NK-92 treated with Interleukin-12 subunit alpha and Interleukin-12 subunit beta, amount 100 ng/mL, for 24 hours (cell line): ENCODE measurements at places on chromosomes 6 and 20.

GRCh38 chr20:15784020-15784419 is 789.2 kb downstream of the KIF16B start:
- no peak for DNase-seq

- DNase-seq, result no peak
Measured at GRCh38 chr6:111631903-111632460, 26.3 kb upstream of the TRAF3IP2 start.

- no peak for DNase-seq
Measured at GRCh38 chr6:31877651-31878161, 1.1 kb downstream of the SLC44A4 start.

DNA sequence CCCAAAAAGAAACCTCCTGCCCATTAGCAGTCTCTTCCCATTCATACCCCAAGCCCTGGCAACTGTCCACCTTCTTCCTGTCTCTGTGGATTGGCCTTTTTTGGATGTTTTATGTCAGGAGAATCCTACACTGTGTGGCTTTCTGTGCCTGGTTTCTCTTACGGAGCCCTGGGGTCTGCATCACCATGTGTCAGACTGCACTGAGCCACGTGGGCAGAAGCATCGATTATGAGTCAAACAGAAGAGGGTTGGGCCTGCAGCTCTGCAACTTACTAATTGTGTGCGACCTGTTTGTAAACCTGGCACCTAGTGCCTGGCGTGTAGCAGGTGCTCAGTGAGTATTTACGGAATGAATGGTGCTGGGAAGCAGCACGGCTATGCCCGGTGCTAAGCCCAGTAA is 62.6 kb downstream of the IGF2R start:
- DNase-seq, result no peak

DNA sequence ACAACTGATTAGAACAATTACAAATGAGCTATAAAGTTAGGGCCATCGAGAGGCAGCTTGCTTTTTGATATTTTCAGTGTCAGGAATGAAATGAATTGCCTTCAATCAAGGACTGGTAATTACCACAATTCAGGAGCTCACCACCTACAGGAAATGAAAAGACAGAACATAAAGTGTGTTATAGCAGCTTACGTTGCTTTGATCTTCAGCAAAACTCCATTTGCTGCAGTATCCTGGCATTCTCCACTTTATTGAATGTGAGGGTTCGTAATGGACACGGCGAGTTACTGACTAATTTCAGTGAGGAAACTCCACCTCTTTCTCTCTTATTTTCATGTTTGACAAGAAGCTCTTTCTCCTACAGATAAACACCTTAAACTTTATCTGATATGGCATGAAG is 440.0 kb upstream of the HSF2 start:
- no peak for DNase-seq
